ENCODE measurements at places on chromosomes 2 and 18.

- DNase-seq, result no peak
Observed at GRCh38 chr2:196990788-196991461, 64.4 kb upstream of the PGAP1 start.

DNA sequence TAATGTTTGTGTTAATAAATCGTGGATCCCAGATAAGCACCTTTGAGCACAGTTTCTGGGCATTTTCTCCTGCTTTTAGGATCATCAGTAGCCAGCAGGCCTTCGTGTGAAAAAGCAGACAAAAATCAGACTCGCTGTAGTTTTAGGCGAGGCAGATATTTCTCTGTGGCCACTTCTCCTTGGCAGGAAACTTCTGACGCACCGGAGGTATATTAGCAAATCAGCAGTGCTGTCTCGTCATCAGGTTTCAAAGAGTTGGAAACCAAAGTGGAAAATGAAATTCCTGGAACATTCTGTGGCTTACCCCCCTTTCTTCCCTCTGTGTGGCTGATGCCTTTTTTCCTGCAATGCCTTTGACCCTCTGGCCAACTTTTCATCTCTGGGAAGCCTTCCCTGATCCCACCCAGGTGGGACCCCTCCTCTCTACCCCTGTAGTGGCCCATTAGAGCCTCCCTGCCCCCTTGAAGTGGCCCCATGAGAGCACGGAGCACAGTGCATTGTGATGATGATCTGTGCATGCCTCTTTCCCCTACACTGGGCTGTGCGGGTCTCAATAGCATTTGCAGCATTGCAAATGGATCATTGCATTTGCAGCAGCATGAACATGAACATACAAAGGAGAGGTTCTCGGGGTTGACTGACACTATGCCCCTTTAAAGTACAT, 93.3 kb downstream of the RNF144A start:
- peak; percentile 94 for DNase-seq

- no peak for DNase-seq
Observed at GRCh38 chr18:71450257-71450656, 1093.9 kb downstream of the CBLN2 start.

- no peak for DNase-seq
Observed at GRCh38 chr2:42169874-42170521, 845 bp downstream of the EML4 start.

GRCh38 chr2:96770442-96771202, 9.9 kb downstream of the CNNM4 start:
- DNase-seq, result no peak

GRCh38 chr2:16494836-16495508, 170.7 kb downstream of the CYRIA start:
- DNase-seq, result no peak

DNA sequence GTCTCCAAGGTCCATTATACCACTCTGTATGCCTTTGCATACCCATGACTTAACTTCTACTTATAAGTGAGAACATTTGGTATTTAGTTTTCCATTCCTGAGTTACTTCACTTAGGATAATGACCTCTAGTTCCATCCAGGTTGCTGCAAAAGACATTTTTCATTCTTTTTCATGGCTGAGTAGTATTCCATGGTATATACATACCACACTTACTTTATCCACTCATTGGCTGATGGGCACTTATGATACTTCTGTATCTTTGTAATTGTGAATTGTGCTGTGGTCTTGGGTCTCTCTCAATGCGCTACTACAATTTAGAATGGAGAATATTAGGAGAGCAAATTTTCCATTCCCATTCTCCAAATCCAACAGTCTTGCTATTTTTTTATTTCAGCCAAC, 76.4 kb downstream of the ZRANB3 start:
- DNase-seq, result no peak

DNA sequence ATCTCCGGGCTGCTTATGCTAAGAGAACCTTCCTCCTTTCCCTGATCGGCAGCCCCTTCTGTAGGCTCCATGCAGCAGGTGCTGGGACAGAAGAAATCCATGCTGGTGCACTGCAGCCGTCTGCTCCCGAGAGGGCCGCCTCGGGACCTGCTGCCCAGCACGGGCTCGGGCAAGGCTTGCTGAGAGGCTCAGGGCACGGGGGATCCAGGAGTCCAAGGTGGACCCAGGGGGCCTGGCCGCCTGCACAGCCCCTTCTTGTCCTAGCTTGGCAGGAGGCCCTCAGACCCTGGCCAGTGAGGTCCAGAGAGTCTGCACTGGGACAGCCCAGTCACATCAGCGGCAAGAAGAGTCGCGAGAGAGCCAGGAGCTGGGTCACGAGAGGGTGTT, 13.3 kb upstream of the DUSP2 start:
- DNase-seq, result no peak

DNA sequence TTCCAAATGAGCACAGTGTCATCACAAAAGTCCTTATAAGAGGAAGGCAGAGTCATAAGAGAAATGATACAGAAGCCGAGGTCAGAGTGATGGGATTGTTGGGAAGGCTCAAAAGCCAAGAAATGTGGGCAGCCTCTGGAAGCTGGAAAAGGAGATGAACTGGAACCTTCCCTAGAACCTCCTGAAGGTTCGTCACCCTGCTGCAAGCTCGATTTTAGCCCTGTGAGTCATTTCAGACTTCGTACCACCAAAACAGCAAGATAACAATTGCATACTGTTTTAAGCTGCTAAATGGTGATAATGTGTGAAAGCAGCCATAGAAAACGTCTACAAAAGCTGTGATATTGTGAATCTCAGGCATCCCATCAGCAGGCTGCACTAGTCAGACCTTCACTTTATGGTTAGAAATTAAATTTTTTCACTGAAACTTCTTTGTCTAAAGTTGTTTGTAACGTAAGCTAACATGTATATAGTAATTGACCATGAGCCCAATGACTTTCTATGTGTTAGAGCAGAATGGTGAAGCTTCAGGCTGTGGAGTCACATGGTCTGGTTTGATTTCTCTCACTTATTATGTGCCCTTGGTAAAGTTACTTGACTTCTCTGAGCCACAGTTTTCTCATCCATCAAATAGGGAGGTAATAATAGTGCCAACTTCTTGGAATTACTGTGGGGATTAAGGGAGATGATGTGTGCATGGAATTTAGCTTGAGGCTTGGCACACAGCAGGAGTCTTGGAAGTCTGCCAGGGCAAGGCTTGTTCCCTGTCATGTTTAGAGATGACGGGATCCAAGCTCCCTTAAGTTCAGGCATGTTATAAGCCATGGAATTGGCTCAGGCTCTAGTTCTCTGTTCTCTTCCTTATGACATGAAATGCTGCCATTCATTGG, 132.0 kb upstream of the CCDC195 start:
- DNase-seq, result peak; percentile 85

- peak; percentile 77 for DNase-seq
Observed at GRCh38 chr18:60020107-60020925, 120.5 kb downstream of the PMAIP1 start.

- DNase-seq, result peak; percentile 88
Observed at GRCh38 chr2:74958274-74959105, at the start of gene POLE4. TSS of gene POLE4 (plus strand) at chr2:74958643. CDS start at chr2:74958680, 37 bp downstream.

GRCh38 chr2:71796174-71796593, 342.8 kb downstream of the DYSF start:
- DNase-seq, result peak; percentile 80

DNA sequence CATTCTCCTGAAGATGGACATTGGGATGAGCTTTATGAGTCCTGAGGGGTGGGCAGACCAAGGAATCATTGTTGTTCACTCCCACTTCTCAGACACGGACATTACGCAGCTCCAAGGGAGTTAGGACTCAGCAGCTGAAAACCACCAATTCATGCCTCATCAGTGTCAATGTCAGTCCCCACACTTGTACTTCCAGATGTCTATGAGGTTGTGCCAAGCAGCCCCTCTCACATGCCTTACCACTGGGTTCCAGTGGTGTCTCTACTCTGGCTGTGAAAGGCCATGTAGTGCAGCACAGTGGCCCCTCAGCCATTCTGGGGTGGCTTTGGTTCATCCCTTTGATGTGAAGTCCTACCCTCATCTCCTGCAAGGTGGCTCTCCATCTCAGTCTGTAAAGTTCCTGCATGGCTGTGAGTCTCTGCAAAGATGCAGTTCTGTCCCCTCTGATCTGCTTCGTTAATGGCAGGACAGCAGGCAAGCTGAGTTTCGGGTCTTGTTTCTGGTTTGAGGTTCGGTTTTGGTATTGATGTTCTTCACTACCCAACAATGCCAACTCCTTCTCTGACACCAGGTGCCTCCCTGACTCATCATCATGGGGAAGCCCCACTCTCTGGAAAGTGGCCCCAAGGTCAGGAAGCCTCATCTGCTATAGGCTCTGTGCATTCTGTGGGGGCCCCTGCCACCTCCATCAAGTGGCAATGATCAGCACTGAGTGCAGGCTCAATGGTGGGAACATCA, 14.0 kb upstream of the COL6A3 start:
- DNase-seq, result no peak

- no peak for DNase-seq
Observed at GRCh38 chr2:79831961-79832360, 319.1 kb downstream of the CTNNA2 start.

GRCh38 chr2:241157841-241158545, 7.7 kb downstream of the PPP1R7 start:
- DNase-seq, result peak; percentile 54

DNA sequence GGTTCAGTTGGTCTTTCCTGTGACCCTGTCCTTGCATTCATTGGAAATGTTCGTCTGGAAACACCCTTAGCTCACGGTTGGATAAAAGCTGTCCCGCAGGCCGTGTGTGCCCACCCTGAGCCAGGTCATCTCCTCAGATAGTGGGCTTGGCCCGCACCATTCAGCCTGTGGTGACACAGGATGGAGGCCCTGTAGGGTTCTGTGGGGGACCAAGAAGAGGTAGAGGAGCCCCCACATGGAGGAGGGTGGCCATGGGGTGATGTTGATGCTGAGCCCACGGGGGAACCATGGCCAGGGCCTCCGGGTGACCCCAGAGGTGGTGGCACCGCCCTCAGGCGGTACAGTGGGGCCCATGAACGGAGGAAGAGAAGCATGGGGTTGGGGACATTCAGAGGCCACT, 62.7 kb downstream of the ASAP2 start:
- no peak for DNase-seq

DNA sequence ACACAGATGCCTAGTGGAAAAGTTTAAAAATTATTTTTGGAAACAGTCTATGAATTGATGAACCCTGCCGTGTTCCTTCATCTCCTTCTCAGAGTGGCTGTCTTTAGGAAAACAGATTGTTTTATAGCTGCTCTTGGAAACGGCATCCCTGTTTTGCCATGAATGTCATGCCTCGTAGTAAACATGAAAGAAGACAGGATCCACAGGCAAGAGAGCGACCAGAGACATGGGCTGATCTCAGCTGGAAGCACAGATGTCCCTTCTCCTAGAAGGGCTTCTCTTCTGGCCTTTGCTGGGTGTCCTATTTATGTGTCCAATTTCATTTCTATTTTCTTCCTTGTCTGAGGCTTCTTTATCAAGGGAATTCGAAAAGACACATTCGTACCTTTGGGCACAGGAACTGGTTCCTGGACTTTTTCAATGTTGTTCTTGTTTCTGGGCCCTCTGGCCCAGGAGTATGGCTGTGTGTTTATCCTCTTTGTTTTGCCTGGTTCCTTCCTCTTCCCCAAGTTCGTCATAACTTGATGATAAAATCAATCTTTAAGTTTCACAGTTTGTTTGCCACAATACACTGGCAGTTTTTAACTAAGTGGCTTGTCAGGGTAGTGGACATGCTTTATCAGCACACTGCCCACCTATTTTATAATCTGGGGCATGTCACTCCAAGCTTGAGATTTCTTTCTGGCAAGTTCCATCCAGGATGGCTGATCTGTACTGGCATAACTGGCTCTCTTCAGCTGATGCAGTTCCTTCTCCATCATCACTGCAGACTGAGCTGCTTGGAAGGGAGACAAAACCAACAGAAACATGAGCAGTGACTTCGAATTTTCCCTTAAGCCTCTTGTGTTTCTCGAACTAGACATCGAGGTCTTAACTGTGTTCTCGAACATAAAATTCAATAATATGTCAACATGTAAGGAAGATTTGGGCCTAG, 63.2 kb upstream of the MGAT4A start:
- DNase-seq, result no peak

GRCh38 chr18:78459668-78460067, 520.0 kb upstream of the SALL3 start:
- DNase-seq, result no peak

DNA sequence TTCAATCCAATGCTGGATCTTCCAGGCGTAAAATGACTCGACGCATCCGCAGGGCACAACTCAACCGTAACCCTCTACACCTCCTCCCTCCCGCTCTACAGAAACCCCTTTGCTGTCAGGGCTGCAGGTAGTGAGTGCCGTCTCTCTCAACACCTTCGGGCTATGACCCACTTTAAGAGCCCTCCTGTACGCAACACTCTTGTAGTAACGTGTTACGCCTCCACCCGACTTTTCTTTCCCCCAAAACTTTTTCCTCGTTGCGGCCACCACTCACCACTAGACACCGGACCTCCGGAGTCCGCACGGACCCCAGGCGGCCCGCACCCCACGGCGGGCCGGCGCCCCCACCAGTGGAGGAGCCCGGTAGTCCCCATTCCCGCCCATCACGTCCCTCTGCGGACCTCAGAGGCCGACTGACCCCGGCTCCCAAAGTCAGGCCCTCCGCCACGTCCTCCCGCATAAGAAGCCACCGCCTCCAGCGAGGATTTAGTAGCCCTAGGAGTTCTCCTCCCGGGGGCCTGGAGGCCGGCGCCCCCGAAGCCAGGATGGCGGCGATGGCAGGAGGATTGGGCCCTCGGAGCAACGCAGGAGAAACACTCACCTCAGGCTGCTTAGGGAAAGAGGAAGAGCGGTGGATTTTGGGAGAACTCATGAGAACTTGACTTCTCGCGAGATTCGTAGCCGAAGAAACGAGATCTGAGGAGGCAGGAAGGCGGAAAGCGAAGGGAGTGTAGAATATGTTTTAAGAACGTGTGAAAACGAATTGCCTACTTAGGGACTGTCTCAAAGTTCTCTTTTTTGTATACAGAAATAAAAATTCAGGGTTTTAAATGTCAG, 5.0 kb upstream of the C18orf32 start:
- DNase-seq, result peak; percentile 100

DNA sequence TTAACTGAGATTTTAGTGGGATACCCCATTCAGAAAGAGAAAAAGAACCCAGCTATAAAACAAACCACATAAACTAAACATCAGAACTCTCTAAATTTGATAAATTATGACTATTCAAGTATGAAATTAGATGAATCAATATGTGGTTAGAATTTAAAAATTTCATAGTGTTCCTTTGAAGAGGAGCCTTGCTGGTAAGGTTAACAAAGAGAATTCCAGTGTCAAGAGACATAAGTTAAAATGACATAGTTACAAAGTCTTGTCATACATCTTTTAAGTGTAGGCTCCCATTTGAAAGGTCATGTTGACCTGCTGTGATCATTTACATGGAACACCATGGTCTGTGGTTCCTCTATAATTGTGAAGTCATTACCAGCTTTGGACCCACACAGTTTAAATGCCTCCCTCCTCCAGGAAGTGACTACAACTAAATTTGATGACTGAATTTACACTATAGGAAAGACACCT, 231.6 kb upstream of the ETAA1 start:
- DNase-seq, result no peak
